Activated CD4-positive, alpha-beta T cell treated with anti-CD3 and anti-CD28 coated beads, Interleukin-2, amount 10 ng/mL, durations not matched to agents 24 days and 14 days (primary cell): ENCODE measurements at places on chromosomes 6 and 20. TPM values are rescaled to one million over a fixed set of nuclear protein-coding genes. Genes with fewer than 3 reads are reported as not detected.

DNA sequence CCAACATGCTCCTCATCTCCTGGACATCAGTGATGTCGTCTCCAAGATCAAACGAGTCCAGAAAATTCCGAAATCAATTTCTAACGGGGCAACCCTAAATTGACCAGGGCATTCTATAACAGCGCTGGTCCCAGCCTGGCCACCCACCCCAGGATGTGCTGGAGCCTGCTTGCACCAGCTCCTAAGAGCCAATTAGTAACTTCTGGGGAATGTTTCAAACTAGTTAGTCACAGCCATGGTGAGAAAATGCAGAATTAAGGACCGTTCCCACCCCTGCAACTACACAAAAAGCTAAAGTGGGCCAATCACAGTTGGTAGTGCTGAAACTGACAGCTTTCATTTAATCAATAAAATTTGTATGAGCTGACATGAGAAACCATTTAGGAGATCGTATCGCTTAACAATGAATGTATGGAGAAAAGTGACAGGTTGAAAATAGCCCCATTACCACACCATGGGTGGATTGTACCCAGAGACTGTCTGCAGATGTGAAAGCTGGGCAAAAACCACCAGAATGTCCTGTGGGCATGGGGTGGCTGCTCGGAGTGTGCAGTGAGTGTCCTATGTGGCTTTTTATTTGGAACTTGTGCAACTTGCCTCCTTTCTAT lies 165.7 kb upstream of the AFDN start:
- no peak for DNase-seq
- H3K27ac ChIP-seq, result no peak overlapping the region
- no peaks in the 10 kb centered on the region for H3K4me1 ChIP-seq
- no peaks in the 10 kb centered on the region for H3K36me3 ChIP-seq
- H3K27me3 ChIP-seq, result no peaks in the 10 kb centered on the region

DNA sequence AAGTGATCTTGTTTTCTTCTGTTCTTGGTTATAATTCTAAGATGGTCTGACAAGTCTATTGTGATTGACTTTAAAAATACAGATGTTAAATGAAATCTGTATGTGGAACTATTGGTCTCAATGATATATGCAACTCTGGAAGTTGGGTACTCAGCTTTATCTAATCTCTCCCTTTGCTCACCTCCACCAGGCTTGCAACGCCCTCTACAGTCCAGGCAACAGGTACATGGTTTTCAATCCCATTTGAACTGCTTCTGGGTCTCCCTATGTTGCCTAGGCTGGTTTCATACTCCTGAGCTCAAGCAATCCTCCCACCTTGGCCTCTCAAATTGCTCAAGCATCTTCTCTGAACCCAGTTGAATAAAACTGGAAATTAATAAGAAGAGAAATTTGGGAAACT lies 25.6 kb upstream of the HLA-DQB1 start:
- no peak overlapping the region for H3K4me3 ChIP-seq
- no peak overlapping the region for H3K27ac ChIP-seq
- H3K27me3 ChIP-seq, result peaks cover 41% of the 10 kb centered on the region
- H3K36me3 ChIP-seq, result no peaks in the 10 kb centered on the region
- peaks cover 12% of the 10 kb centered on the region for H3K4me1 ChIP-seq
- DNase-seq, result peak; percentile 86

Gene ADGB
- total RNA-seq, result not detected in 2 replicates

Gene HLA-DMA
- total RNA-seq, result 8.1 and 8.7 TPM in 2 replicates
